ENCODE measurements at places on chromosomes 16 and 17.

DNA sequence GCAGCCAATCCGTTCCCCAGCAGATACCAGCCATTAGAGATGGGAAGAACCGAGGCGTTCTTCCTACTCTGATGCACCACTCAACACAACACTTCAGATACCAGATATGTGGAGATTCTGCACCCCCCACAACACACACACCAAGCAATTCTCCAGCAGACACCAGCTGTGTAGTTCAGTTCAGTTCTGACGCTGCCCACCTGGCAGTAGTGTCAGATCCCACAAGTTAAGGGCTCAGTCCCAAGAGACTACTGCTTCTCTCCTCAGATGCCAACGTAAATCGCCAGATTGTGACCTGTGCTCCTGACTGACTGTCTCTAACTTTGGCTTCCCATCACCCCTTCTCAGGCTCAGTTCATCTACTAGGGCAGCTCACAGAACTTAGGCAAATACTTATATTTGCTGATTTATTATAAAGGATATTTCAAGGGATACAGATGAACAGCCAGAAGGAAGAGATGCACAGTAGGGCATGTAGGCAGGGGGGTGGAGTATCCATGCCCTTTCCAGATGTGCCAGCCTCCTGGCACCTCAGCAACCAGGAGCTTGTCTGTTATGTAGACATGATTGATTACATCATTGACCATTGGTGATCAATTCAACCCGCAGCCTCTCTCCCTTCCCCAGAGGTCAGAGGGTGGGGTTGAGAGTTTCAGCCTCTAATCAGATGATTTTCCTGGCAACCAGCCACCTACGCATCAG lies 110.6 kb downstream of the PRKCA start:
- DNase-seq = no peak

- DNase-seq = no peak
Observed at GRCh38 chr17:32954477-32954876, 26.5 kb downstream of the TMEM98 start.

DNA sequence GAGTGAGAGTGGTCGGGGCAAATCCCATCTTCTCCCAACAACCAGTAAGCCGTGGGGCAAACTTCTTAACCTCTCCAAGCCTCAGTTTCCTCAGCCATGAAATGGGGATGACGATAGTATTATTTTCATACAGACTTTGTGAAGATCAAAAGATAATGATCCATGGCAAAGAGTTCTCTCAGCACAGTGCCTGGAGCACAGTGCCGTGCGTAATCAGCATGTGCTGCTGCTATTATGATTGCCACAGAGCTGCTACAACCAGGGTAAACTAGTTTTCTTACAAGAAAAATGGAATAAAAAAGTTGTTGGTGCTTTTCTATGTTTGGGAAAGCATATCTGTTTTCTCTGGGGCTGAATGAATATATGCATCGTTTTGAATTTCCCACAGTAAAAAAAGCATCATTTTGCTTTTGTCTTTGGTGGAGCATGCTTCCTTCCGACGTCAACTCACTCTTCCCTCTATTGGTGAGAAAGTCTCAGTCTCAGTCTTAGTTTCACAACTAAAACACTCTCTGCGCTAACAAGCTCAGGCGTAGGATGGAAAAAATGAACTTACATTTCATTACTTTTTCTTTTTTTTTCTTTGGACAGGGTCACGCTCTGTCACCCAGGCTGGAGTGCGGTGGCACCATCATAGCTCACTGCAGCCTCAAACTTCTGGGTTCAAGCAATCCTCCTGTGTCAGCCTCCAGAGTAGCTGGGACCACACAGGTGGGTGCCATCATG lies 37.2 kb downstream of the CDK5R1 start:
- no peak for DNase-seq

DNA sequence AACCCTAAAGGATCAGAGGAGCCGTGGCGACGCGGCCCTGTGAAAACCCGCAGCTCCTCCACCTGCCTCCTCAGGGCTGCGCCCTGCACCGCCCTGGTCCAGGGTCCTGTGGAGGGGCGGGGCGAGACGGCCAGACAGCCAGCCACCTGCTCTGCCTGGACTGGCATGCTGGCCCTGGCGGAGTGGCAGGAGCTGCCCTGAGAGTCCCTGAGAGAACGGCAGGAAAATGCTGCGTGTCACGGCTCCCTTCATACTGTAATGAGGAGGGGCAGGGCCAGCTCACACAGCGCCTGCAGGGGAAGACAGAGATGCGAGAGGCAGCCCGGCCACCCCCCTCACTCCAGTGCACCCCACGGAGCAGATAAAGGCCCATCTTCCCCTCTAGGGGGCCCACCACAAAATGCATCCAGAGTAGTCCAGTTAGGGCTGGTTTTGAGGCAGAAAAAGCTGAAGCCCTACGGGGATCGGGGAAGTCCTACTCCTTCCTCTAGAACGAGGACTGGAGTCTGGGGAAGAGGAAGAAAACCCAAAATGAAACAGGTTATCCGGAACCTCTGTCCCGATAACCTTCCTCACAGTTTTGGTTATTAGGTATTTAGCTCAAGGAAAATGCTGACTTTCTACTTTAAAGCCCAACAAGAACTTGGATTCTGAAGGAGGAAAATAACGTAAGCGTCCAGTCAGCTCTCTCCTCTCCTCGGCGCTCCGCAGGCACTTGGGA lies 97.6 kb upstream of the DNAH17 start:
- DNase-seq = no peak

DNA sequence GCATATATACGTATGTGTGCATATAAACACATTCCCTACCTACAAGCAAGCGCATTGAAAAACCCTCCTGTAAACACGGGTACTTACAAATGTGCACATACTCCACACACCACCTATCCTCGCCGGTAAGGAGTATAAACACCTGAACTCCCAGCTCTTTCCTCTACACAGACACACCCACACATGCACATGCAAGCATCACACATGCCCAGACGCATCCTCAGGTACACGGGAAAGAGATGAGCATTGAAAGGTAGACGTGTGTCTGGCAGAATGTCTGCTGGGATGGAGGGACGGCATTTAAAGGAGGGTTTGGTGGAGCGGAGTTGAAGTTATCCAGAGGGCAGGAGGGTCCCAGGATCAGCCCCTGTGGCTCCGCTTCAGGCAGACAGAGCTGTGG lies 4.7 kb upstream of the SMTNL2 start:
- DNase-seq = no peak

DNA sequence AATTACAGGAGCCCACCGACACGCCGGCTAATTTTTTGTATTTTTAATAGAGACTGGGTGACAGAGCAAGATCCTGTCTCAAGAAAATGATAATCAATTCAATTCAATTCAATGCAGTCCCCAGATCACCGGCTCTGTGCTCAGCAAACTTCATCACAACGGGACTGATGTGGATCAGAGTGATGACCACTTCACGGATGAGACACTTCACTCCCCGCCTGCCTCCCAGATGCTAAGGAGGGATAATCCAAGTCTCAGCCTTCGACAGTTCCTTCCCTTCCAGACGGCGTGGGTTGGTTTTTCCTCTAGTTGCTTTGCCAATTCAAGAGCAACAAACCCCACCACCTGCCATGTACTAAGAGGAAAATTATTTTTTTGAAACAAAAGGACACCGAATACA lies 93.8 kb downstream of the ZDHHC7 start:
- no peak for DNase-seq

- no peak for DNase-seq
Observed at GRCh38 chr17:44310609-44311376, 2.4 kb downstream of the RUNDC3A start.

DNA sequence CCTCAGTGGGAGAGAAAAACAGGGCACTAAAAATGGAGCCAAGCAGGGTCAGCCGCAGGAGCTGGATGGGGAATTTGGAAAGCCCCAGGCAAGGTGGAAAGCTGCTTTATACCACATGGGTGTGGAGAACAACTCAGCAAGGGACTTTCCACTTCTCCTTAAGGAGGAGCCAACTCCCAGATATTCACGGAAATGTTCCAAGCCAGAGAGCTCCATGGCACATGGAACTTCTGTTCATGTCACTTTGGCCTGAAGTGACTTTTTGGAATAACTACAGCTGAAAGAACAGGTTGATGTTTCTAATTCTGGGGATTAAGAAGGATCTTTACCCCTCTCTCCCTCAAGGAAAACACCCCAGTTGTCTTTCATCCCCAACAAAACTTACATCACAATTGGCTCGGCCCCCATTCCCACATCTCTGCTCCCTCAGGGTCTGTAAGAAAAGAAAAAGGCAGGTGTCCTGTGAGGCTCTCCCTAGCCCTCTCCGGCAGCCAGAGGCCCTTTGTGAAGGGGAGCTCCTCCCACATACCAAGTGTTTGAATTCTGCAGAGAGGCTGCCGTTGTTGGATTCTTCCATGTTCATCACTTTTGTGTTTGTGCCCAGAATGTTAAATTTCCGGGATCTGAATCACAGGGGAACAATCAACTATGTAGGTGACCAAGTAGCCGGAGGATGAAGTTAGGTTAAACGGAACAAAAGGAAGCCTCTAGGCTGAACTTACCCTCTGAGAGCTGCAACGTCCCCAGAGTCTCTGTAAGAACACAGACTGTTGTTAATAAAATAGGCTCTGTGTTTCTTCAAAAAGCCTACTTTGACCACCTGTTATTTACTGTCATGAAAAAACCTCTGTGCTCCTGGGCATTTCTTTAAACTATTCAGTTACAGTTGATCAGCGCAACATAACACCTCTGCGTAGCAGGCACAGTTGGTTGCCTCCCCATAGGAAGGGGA lies 41.0 kb downstream of the STAT5A start:
- DNase-seq = no peak

DNA sequence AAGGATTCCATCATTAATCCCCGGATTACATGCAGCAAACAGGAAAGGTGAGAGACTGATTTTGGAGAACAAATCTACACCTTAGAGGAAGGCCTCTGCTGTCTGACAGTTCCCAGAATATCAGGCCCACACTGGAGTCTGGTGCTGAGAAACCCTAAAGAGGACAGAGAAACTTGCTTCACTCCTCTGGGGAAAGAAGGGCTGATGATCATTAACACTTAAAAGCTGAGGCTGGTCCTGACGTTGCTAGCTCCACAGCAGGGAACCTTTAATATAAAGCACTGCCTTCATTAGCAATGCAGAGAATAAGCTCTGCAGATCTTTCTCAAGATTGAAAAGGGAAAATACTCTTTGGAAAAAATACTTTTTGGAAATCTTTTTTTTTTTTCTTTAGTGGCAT lies 1472.4 kb upstream of the GOT2 start:
- DNase-seq = no peak

DNA sequence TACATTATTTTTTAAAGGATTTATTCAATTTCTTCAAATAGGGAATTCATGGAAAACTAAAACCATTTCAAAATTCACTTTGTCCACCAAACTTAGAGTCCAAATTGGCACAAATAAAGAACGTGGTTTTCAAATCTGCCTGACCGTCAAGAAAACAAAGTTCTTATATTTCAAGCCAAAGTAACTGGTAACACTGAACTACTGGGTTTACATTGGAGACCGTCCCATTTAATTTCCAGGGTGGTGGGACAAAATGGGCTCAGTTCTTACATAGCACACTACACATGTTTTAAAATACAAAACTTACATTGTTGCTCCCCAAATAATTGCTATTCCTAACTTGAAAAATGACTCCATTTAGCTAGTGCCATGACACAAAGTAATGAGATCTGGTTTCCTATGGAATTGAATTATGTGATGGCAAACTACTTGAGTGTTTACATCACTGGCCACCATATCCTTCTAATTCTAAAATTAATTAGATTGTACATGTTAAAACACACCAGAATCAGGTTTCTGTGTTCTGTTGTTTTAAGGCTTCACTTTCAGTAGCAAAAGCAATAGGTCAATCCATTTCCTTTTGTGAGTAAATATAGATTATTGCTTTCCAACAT lies 6.5 kb downstream of the PSME3IP1 start:
- DNase-seq = no peak

DNA sequence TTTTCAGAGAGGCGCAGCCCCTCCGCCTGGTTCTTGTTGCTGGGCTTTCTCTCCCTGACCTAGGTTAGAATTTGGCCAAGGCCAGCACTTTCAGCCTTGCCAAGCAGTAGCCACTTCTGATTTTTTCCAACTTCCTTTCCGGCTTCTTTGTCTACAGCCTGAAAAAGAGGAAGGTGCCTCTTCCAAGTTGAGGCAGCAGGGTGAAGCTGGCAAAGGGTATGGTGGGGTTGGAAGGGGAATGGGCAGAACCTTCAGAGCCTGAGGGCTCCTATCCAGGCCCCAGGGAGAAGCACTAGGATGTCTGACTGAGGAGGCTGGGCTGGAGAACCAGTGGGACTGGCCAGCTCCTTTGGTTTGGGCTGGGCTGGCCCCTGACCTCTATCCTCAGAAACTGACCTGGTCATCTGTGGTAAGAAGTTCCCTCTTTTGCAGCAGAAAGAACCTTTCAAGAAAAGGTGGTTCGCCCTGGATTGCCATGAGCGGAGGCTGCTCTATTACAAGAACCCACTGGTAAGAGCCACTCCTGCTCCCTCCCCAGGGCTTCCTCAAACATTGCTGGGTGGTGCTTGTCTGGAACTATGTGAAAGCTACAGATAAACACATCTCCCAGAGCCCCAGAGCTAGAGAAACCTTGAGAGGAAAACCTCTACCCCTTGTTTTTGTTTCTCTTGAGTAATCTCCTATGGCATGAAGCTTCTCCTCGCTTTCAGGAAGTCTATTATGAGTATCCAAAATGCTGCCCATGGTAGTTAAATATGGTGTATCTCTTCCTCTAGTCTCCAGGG lies 16.6 kb upstream of the RNF135 start:
- no peak for DNase-seq

GRCh38 chr17:50122945-50123344 lies 7.0 kb downstream of the SAMD14 start:
- DNase-seq = no peak

DNA sequence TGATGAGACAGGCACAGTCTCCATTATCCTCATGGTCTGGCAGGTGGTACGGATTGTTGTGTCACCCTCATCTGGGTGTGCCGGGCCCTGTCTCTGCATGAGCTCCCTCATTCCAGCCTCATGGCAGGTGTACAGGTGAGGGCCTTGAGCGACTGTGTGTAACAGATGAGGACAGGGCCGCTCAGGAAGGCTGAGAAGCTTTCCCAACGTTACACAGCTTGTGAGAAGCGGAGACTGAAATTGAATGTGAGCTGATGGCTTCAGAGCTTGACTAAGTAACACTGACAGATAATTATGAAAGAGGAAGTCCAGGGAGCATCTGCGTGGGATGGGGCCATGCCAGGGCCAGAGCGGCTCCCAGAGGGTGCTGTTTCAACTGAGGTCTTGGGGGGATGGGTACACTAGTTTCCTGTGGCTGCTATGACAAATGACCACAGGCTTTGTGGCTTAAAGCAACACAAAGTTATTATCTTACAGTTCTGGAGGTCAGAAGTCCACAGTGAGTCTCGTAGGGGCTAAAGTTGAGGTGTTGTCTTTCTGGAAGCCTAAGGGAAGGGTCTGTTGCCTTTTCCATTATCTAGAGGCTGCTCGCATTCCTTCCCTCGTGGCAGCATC lies 36.7 kb downstream of the CMIP start:
- peak; percentile 64 for DNase-seq

DNA sequence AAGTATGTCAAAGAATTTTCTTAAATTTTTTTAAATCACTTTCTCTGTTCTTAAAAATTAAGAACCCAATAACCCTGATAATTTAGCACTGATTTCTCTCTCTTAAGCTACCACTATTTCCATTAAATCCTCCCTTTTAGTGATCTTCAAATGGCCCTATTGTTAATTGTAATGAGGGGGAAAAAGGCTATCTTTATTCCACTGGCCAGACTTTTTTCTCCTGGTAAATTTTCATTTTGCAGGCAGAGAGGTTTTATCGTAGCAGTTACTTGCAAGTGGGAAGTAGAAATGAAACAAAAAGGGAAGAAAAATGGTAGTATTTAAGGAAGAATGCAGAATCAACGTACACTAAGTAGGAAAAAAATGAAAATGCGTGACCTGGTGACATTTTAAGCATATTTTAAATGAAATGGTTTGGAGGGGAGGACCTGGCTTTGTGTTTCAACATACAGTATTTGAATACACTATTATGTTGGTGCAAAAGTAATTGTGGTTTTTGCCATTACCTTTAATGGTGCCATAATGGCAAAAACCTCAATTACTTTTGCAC lies 224.9 kb downstream of the TANC2 start:
- DNase-seq = no peak

Data from lower leg skin (tissue), 4 donors.